IPS DF 6.9 (cell line): ENCODE measurements at places on chromosomes 12 and 14.

- DNase-seq, result no peak
Observed at GRCh38 chr12:27968972-27969623, 3.4 kb downstream of the PTHLH start.

- DNase-seq, result no peak
Observed at GRCh38 chr12:70551731-70552130, 85.5 kb downstream of the PTPRB start.

DNA sequence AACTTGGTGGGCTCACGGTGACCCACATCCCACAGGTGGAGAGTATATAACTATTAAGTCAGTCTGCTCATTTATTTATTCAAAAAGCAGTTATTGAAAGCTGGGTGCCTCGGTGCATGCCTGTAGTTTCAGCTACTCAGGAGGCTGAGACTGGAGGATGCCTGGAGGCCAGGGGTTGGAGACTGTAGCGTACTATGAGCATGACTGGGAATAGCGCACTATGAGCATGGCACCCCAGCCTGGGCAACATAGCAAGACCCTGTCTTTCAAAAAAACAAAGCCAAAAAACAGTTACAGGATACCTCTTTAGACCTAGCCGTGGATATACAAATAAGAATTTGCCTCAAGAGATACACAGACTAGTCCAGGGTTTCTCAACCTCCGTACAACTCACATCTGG lies 139.8 kb downstream of the ZFP36L1 start:
- DNase-seq, result no peak

DNA sequence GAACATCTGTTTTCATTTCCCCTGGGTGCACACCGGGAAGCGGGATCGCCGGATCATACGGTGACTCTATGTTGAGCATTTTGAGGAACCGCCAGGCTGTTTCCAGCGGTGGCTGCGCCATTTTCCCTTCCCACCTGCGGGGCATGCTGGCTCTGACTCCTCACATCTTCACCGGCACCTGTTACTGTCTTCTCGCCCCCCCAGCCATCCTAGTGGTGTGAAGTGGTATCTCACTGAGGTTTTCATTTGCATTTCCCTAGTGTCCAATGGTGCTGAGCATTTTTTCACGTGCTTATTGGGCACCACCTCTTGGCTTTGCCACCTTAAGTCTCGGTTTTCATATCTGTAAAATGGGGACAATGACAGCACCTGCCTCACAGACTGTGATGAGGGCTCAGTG lies 44.1 kb upstream of the EML1 start:
- no peak for DNase-seq

GRCh38 chr14:99750746-99751450 lies 42.3 kb upstream of the EML1 start:
- DNase-seq, result no peak

DNA sequence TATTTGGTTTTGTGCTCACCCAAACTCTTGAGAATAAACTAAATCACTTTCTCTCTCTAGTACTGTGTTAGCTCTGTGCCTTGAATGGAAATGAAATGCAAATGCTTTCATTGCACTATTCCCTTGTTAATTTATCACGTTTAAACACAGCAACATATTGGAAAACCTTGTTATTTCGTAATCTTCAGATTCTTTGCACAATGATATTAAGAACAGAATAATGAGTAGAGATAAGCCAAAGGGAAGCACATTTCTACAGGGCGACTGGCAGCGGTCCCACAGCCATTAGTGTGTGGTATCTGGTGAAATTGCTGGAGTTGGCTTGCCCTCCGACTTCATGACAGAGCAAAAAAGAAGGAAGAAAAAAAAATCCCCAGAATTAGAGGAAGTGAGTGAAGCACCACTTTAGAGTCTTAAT lies 166.1 kb upstream of the E2F7 start:
- DNase-seq, result no peak

DNA sequence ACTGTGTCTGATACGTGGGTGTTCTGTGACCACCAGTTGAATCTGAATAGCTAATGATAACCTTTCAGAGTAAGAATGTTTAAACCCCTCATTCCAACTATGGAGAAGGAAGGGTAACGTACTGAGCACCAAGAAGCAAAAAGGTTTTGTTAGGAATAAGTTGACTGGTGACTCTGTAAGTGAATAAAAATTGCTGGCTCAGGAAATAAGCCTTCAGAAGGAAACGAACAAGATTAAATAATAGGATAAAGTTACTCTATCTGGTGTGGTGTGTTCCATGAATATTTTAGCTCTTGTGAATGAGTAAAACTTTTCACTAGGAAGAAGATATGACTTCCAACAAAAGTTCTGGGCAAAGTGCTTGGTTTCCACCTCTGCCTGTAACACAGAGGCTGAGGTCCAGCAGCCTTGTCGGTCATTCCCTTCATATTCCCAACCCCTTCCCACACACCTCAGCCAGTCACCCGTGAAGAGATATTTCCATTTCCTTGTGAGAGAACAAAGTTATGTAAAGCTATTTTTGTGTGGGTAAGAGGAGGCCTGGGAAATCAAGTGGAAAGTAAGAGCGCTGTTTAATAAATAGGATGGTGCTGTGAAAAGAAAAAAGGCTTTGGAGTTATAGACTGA lies 47.1 kb downstream of the ARF6 start:
- DNase-seq, result no peak

- DNase-seq, result peak; percentile 31
Observed at GRCh38 chr12:103626498-103626897, 39.4 kb downstream of the STAB2 start.

- DNase-seq, result no peak
Observed at GRCh38 chr12:102682366-102683289, 202.3 kb upstream of the IGF1 start.

DNA sequence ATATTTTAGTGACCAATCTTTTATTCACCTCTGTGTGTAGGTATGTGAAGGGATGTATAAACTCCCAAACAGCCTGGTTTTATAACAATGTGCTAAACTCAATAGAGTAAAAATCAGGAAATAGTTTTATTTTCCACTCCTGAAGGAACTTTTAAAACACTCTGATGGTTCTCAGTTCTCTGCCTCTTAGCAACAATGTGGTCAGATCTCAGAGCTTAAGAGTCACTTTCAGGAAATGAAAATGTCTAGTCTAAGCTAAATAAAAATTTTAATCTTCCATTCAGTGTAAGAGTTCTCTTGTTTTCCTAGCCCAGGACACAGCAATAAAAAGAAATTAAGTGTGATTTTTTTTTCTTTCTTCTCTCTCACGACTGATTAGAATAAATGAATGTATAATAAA lies 718.0 kb downstream of the C12orf50 start:
- DNase-seq, result no peak

DNA sequence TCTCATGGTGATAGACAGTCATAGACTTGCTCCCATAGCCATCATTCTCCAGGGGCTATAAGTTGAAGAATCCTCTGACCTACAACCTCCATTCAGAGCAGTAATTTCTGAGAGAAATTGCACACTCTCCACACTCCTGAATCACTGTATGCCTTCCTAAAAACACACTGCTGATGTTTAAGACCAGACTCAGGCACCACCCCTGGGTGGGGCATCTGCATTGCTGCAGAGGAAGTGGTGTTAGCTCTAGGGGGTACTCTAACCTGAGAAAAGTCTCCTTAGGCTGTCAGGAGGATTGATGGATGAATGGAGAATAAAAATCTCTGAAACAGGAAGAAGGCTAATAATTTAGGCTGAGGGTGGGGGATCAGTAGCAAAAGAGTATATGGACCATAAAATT lies 436.1 kb downstream of the DAD1 start:
- DNase-seq, result no peak

DNA sequence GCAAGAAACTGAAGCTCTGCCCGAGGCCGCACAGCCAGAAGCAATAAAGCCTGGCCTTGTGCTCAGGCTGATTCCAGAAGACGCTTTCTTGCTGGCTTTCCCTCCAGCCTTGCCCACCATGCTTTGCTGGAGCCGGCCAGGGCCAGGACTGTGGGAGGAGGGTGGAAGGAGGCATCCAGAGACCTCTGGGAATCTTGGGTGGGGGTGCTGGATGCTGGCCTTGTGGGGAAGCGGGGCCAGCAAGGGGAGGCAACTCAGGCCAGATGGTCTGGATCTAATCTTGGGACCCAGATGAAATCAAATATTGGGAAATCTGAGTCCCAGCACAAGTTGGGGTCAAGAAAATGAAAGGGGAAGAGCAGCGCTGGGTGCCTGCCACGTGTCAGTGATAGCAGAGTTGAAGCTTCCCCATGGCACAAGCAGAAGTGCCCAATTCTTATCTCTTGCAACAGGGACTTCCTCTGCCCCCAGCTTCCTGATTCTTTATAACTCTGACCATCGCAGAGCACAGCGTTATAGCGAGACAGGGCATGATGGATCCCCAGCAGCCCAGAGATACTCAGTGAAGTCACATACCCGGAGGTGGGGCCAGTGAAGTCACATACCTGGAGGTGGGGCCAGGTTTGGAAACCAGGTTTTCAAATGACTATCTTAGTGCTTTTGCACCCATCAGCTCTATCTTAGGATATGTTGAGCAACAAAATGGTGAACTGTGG lies 6.4 kb upstream of the RABGGTA start:
- no peak for DNase-seq

- DNase-seq, result peak; percentile 31
Observed at GRCh38 chr12:53328043-53328435, 6.6 kb upstream of the AAAS start.

- DNase-seq, result peak; percentile 68
Observed at GRCh38 chr12:48142818-48143674, 14.3 kb downstream of the ASB8 start.

GRCh38 chr12:49000346-49000745 lies 1.2 kb upstream of the DDN start:
- DNase-seq, result no peak

DNA sequence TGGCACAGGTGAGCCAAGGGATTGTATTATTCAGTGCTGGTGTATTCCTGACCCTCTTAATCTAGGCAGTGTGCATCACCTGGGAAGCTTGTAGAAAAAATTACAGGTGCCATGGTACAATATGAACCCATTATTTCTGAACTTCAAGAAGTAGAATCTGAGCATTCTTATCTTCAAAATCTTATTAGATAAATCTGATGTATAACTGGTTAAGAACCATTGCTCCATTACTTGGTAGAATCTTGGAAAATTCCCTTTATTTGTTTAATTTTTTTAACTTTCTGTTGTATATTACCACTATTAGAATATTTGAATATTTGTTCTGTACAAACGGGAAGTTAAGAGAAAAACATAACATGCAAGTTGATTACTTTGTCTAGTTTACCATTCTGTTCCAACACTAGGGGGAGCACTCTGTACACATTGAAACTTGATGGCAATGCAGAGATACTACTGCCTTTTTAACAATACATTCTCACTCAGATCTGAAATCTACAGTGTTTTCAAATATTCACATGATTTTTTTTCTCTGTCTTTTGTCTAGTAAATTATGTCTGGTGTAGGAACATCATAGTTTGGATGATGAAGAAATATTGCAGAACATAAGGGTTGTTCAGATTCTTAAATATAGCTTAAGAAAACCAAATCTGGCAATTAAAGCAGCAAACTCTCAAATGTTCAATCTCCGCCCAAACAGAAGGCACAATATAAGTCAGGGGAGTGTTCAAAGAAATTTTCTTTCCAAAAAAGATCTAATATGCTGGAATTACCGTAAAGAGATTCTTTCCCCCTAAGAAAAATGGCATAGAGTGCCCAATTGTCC lies 196.6 kb downstream of the PCNX1 start:
- DNase-seq, result no peak

GRCh38 chr12:109538191-109538863 lies 35.0 kb downstream of the MMAB start:
- no peak for DNase-seq

DNA sequence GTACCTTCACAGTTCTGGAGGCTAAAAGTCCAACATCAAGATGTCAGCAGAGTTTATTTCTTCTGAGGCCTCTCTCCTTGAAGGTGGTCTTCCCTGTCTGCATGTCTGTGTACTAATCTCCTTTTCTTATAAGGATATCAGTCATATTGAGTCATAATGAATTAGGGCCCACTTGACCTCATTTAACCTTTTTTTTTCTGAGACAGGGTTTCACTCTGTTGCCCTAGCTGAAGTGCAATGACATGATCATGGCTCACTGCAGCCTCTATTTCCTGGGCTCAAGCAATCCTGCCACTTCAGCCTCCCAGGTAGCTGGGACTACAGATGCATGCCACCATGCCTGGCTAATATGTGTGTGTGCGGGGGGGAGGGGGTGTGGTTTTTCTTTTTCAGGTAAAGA lies 41.7 kb downstream of the PPM1H start:
- no peak for DNase-seq

DNA sequence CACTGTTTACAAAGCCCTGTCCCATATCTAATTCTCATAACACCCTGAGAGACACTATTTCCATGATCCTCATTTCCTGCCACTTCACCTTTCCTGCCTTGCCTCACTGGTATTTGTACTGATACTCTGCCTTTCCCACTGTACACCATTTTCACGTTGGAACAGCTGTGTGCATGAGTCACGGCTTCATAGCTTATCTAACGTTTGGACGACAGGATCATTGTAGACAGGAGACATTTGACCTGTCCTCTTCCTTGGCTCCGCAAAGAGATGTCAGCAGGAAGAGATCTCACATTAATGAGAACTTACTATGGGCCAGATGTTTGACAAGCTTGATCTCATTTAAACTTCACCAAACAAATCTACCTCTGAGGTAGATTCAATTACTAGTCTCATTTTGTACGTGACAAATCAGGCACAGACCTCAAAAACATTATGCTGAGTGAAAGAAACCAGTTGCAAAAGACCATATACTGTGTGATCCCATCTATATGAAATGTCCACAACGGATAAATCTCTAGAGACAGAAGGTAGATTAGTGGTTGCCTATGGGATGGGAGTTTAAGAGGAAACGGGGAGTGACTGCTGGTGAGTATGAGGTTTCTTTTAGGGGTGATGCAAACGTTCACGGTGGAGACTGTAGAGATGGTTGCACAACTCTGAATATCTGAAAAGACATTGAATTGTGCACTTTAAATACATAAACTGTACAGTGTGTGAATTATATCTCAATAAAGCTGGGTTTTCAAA lies 71.2 kb downstream of the KCNK13 start:
- no peak for DNase-seq

DNA sequence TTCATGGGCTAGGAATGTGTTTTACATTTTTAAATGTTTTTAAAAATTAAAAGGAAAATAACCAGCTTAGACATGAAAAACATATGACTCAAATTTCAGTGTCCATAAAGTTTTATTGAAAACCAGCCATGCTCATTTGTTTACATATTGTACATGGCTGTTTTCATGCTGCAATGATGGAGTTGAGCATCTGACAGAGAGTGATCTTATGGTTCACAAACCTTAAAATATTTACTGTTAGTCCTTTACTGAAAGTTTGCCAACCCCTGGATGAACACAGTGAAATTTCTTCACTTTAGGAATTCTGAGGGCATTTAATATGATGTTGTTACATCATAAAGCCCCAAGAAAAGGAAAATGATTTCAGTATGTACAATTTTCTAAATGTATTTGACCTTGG lies 16.1 kb downstream of the RASSF9 start:
- no peak for DNase-seq
